ENCODE measurements at places on chromosomes 2 and 18. TPM values are rescaled to one million over a fixed set of nuclear protein-coding genes. Genes with fewer than 3 reads are reported as not detected.

The AKAIN1 gene
- total RNA-seq = 3.6 TPM

The SEMA4C gene
- 54.9 TPM for total RNA-seq

The AOX1 gene
- 0.94 TPM for total RNA-seq

The CARF gene
- 24.8 TPM for total RNA-seq

Measured in occipital lobe (tissue), 3 donors.